ENCODE measurements at places on chromosomes 7 and 10.
A peak's percentile ranks its signal among the peaks of the same experiment; 100 is the strongest.

DNA sequence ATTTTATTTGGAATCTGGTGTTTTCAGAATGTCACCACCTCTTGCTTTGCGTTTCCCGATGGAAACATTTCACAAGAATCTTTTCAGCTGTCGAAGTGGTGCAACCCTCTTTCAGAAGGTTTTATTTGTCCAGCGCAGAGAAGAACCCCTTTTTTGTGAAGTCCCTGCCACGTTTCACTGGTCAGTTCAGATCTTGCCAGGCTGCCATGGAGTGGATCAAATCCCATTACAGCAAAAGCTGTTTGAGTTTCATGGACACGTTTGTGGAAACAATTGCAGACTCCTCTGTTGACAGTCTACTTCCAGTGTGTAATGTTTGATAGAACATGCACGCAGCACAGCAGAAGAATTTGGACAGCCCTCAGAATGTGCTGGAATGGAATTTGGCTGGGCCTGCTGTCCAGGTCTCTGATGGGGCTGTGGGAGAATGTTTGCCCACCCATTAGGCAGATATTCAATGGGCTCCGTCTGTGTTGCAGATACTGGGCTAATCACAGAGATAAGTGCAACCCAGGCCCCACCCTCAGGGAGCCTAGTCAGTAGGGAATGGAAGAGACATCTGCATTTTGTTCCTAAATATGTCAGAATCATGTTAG lies 143.2 kb downstream of the GRK5 start:
- no peak for DNase-seq

DNA sequence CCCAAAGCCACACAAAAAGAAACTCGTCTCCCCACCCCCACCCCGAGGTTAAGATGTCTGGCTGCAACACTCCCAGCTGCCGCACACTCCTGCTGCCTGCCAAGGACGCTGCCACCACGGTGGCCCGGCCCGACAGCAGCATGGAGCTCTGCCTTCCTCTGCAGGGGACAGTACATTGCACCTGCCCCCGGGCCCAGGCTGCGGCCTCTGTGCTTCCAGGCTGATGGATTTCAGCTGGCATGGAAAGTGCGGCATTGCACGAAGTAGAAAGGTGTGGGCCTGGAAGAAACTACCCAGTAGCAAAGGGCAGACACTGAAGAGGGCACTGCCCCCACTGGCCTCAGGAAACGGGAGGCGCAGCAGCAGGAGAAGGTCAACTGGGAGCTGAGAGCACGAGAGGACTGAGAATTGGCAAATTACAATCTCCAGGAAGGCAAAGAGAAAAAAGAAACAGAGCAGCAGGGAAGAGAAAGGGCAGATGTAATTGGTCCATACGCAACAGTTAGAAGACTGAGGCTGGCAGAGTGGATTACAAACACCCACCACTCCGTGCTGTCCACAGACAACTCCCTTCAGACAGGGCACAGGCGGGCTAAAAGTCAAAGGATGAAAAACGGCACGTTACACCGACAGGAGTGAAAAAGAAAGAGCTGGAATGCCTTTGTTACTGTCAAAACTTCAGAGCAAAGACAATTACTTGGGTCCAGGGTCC lies 117.1 kb upstream of the DIP2C start:
- DNase-seq, result no peak

DNA sequence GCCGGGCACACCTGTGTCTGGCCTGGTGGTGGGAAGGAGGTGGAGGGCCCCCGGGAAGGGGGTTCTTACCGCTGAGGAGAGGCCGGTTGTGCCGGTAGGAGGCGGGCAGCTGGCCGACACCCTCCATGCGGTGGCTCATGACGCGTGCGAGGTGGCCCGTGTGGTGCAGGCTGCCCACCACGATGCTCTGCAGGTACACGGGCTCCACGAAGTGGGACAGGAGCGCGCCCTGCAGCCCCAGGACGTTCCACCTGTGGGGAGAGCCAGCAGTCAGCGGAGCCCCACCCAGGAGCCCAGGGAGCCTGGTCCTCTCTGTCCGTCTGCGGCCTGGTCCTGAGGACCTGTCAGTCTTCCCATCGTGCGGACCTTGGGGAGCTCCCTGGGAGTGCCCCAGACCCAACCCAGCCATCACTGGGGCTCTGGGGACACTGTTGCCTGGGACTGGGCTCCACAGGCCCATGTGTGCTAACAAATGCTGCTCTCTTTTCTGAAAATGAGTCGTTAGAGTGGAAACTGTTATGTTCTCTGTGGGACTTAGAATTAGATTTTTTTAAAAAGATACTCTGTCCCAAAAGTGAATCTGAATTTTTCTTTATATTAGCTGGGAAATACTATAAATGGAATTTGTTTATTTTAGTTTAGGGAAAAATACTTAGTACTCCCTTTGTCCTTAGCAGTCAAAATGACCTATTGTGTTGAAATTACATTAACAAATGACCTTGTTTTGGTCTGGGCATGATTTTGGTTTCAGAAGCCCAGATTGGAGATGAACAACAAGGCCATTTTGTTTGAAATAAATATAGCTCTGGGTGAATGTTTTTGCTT lies 143.9 kb downstream of the WDR37 start:
- no peak for DNase-seq

- no peak for DNase-seq
Measured at GRCh38 chr7:42278344-42278743, 41.3 kb upstream of the GLI3 start.

DNA sequence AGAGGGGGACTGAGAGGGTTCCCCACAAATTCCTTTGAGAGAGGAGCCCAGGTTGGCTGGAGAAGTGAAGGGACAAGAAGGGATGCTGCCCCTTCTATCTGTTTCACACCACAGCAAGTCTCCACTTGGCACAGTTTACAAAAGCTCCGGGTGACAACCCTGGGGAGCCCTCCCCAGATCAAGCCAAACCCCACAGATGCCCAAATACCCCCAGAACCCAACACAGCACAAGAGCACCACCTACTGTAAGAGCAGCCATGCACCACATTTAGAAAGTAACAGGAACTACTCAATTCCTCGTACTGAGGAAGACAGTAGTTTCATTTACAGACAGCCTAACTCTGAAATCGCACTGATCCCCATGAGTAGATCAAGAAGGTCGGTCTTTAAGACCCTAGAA lies 67.8 kb upstream of the ATP6V0A4 start:
- DNase-seq, result peak; percentile 64

GRCh38 chr10:44465401-44466115 lies 80.7 kb upstream of the CXCL12 start:
- no peak for DNase-seq

- peak; percentile 42 for DNase-seq
Measured at GRCh38 chr10:3786295-3787015, 1.4 kb upstream of the KLF6 start.

DNA sequence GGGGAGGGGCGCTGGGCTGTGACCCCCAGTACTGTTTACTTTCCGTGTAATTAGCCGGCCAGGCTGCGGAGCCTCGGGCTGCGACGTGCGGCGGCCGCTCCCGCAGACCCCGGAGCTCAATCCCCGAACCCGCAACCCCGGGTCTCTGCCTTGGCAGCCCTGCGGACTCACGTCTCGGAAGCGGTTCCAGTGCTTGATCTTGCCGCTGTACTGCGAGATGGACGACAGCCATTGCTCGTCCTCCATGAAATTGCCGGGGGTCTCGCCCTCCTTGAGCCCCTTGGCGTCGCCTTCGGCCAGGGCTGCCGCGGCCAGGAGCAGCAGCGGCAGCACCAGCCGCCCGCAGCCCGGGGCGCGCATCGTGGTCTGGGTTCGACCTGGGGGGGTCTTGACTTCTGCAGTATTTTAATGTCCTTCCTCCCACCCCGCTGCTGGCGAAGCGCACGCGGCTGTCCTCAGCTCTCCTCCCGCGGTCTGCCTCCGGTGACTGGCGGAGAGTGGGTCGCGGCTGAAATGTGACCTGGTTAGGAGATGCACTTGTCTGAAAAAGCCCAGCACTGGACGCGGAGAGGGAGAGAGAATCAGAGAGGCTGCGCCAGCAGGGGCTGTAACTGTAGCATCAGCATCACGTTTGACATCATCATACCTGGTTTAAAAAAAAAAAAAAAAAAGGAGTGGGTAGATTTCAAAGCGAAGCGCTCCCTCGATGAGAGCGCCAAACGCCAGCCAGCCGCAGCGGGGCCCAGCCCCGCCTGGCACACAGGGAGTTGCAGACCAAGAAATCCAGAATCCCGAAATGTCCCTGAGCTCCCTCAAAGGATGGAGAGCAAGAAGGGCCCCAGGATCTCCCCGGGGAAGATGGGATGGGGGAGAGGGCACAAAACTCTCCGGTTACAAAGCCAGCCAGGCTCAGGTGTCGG lies at the start of gene SPOCK2:
Gene SPOCK2 (minus strand): TSS at position 583 of the 920 bp plus-strand sequence. CDS start 223 bp downstream, at position 360.
- DNase-seq, result peak; percentile 82

DNA sequence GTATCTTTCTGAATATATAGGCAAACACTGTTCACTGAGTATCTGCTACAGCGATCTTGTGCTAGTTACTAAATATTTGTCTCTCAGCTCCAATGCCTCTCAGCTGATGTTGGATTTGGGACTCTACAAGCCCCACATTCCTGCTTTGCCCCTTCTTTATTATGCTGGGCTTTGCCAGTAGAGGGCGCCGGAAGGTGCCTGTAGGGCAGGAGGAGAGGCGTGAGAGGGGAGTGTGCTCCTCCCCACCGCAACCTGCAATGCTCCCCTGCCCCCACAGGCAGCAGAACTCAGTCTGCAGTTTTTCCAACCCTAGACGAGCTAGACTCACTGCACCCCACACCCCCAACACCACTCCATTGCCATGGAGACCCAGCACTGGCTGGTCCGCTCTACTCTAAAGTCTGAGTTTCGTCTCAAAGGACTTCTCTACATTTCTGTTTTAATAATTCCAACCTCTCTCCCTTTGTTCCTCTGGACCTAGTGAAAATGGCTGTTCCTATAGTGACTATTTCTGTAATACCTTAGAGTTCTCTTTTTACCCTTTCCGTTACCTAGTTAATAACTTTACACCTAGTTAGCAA lies 337.6 kb downstream of the CCSER2 start:
- peak; percentile 4 for DNase-seq

DNA sequence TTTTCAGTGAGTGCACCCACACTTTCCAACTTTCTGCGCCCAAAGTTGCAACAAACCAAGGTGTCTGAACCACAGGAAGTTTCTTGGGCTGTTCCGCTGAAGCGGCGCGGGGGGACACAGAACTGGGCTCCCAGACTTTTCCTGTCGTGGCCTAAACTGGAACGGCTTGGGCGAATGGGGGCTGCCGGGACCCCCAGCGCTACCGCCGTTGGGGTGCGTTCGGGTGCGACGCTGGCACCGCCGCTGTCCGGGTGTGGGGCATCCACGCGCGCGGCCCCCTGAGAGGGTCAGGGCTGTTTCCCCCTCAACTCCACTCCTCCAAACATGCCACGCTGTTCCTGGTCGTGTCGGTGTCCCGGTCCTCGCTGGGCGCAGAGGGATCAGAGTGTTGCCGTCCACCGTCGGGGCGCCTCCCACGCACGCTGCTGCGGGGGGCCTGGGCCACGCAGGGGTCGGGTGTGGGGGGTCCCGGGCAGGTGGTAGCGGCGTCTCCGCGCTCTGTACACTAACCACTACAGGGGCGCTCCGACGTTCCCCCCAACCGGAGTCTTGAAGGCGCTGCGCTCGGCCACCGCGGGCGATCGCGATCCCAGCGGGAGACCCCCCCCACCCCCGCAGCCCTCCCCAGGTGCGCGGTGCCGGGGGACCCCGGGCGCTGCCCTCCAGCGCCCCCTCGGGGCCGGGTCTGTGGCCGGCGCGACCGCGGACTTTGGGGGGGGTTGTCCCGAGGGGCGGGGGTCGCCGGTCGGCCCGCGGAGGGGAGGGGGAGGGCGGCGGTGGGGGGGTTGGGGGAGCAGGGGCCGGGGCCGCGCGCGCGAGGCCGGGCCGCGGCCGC lies 2.2 kb upstream of the CUX1 start:
- peak; percentile 71 for DNase-seq

DNA sequence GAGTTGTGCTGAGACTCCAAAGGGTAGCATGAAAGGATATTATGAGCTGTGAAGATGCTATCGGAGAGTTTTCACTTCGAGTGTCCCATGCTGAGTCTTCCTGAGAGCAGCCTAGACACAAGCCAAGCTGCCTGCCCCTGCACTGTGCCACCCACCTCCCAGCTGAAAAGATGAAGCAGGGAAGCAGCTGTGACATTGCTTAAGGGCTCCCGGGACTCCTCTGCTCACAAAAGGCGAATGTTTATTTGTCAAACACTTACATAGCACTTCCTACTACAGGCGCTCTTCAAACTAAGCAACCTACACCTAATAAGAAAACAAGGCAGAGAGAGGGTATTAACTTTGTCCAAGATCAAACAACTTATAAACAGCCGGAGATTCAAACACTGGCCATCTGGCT lies 95.6 kb downstream of the OSBPL3 start:
- DNase-seq, result no peak

- no peak for DNase-seq
Measured at GRCh38 chr10:79937701-79938151, 11.2 kb downstream of the SFTPD start.

DNA sequence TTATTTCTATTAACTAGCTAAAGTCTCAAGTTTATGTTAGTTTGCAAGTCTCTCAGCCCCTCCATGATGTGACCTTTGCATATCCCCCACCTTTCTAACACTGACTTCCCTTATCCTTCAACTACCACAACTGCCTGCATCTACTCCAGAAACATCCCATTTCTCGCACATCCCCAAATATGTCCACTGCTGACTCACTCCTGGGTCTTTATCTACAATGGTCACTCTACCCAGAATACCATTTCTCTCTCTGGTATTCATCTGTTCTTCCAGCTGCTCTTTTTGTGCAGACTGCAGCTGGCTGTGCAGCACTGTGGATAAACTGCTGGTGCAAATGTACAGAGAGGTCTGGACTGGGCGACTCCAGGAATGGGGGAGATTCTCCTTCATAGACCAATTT lies 32.7 kb upstream of the PRSS1 start:
- no peak for DNase-seq

- no peak for DNase-seq
Measured at GRCh38 chr7:85774986-85775385, 588.1 kb upstream of the SEMA3D start.

GRCh38 chr7:128281605-128282380 lies 40.7 kb downstream of the LEP start:
- no peak for DNase-seq
